ENCODE measurements at places on chromosomes 6 and 20.

GRCh38 chr6:149323353-149323752 is 5.8 kb downstream of the TAB2 start:
- DNase-seq = no peak

DNA sequence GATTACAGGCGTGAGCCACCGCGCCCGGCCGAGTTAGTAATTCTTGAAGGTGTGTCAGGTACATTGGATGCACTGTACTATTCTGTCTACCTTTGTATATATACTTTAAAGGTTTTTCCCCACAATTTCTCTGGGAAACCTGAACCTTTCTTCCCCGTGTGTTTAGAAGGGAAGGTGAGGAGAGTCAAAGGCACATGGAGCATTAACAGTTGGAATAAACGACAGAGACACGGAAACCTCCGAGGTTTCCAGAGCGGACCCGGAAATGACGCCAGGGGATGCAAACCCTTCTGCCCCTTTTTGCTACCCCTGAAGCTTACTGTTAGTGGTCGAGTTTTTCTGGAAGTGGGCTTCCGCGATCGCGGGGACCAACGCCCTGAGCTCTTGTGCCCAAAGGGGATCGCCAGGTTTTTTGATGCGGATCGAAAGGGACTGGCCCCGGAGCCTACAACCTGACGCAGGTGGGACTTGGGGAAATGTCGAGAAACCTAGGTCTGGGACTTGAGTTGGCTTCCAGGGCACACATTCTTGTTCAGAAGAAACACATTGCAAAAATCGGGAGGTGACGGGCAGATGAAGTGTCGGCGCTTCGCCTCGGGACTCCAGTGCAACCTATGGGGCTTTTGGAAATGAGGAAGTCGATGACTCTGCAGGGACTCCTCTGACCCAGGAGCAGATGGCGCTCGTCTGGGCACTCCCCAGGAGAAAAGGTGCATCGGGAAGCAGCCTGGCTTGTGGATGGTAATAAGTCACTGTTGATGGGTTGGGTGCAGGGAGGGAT is 218.2 kb downstream of the OR2B2 start:
- peak; percentile 38 for DNase-seq

DNA sequence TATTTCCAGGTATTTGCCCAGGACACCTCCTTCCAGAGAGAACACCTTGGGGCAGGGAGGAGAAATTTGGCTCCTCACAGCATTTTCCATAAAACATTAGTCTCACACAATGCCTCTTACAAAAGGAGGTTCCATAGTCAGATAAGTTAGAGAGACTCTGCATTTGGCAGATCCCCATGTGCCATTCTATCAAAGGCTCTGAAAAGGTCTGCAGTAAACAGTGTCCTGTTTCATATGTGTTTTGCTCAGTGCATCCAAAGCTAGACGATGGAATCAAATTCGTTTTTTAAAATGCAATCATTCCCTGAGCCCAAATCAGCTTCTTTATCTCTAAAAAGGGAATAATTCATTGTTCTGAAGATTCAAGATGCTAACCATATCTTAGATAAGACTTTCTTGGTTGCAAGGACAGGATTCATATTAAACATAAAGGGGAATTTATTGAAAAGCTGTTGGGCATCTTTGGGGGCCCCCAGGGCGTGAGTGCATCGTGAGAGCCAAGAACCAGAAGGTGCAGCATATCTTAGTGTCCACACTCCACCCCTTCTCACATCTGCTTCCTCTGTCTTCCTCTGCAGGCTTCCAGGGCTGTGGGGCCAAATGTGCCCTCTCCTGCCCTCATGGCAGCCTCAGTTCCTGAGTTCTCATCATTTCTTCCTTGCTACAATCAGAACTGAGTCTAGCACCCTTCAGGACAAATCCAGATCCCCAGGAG is 41.4 kb upstream of the MLN start:
- no peak for DNase-seq

- no peak for DNase-seq
Observed at GRCh38 chr6:144364208-144364720, 79.1 kb downstream of the UTRN start.

DNA sequence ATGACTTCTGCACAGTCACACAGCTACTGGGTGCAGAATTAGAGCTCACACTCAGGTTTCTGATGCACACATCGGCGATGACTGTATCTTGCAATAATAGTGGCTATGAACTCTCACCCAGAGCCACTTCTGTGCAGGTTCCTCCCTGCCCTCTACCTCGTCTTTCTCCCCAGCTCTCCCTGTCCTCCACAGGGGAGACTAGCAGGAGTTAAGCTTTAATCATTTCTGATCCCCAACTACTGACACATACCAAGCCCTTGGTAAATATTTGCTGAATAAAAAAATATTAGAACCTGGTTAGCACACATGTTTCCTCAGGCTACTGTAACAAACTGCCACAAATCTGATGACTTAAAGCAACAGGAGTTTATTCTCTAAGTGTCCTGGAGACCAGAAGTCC is 222.7 kb upstream of the FOXA2 start:
- no peak for DNase-seq

- DNase-seq = no peak
Observed at GRCh38 chr6:157627195-157627966, 195.7 kb upstream of the SNX9 start.

- DNase-seq = no peak
Observed at GRCh38 chr6:2158596-2159271, 86.7 kb downstream of the GMDS start.

- DNase-seq = no peak
Observed at GRCh38 chr6:106165885-106166485, 79.8 kb downstream of the PRDM1 start.

- DNase-seq = peak; percentile 54
Observed at GRCh38 chr6:44260011-44260410, 2.7 kb upstream of the SLC35B2 start.

- no peak for DNase-seq
Observed at GRCh38 chr6:88922775-88923548, 40.5 kb downstream of the RNGTT start.

- no peak for DNase-seq
Observed at GRCh38 chr20:14817101-14817500, 479.7 kb upstream of the FLRT3 start.

GRCh38 chr6:36688063-36688738 is 9.4 kb upstream of the RAB44 start:
- DNase-seq = no peak

GRCh38 chr6:163254341-163254835 is 160.1 kb upstream of the QKI start:
- DNase-seq = no peak

DNA sequence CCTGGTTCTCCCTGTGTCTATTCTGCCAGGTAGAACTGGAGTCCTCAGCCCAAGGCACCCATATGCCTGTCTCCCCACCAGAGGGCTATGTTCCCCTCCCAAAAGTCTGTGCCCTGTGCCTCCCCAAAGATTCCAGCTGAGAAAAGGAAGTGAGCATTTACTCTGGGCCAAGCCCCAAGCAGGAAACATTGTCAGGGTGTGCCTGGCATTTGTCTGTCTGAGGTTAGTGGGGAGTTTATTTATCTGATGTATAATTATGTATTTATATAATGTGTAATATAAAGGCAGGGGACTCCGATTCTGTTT is 5.6 kb downstream of the GDF5 start:
- DNase-seq = no peak

- no peak for DNase-seq
Observed at GRCh38 chr6:36032261-36032660, 4.7 kb downstream of the MAPK14 start.

- DNase-seq = no peak
Observed at GRCh38 chr6:20367743-20368485, 33.8 kb upstream of the E2F3 start.

DNA sequence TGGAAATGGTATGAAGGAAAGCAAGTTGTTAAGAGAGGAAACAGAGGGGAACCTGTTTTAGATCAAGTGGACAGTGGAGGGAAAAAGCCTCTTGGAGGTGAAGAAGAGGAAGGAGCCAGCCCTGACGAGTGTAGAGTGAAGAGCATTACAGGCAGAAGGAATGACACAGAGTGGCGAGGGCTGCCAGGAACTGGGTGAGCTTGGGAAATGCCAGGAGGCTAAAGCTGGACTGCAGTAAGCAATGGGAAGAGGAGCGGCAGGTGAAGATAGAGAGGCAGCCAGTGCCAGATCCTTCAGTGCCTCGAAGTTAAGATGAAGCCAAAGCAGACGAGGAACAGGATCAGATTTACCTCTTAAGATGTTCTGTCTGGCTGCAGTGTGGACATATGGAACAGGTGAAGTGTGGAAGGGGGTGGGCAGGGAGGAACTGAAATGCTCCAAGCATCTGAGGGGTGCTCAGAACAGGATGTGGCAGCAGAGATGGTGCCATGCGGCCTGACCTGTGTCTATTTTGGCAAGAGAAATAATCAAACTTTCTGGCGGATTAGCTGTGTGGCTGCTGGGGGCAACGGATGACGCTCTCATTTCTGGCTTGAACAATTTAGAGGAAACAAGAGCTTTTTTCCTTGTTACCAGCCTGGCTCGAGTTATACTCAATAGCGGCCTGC is 748.4 kb downstream of the PTPRT start:
- DNase-seq = no peak

DNA sequence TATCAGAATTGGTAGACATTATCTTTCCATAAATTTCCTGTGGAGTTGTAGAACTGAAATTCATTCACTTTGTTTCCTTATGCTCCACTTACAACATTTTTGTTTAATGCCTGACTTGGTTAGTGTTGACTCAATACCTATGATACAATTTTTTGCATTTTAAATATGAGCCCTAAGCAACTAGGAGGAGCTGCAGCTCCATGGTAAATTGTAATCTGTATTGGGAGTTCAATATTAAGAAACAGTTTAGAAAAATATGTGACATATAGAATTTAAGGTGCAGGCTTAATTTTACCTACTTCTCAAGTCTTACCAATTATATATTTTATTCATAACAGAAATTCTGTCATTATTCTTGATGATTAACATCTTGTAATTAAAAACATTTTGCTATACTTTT is 868.3 kb downstream of the EYS start:
- no peak for DNase-seq

DNA sequence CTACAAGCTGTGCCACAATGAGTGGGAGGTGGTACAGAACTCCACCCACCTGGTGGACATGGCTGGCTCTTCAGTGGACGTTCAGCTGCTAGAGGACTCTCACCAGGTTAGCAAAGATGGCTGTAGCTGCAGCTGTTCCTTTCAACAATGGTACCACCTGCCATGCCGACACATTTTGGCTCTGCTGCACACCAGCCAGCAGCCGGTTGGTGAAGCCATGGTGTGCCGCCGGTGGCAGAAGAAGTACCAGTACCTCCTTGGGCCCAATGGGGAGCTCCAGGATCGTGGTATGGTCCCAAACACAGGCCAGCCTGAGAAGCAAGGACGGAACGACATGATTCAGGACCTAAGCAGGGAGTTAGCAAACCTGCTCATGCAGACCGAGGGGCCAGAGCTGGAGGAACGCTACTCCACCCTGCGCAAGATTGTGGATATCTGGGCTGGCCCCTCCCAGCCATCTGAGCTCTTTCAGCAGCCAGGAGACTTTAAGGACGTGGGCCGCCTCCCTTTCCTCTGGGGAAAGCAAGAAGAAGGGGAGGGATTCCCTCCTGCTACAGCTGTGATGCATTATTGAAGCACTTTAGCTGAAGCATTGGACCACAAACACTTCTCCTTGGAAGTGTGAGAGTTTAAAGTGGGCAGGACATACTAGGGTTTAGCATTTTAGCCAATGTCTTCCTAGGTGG is 2.8 kb upstream of the ZSWIM1 start:
- no peak for DNase-seq

GRCh38 chr6:147759093-147759492 is 250.6 kb downstream of the SAMD5 start:
- DNase-seq = no peak

- DNase-seq = no peak
Observed at GRCh38 chr6:51768087-51768486, 319.3 kb downstream of the PKHD1 start.

DNA sequence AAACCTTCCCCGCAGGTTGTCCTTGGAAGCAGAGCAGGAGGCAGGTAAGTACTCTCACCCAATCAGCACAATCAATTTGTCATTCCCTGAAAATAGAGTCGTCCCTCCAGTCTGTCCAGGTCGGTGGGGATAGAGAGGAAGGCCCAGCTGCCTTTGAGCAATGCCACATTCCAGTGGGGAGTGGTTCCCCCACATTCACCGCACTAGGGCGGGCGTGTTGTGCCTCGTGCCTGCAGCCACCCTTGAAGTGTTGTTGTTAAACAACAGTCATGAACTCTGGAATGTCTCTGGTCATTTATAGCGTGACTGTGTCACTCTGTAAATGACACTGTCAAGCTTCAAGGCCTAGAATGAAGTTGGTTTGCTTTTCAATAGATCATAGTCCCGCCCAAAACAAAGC is 33.4 kb downstream of the PRDM1 start:
- DNase-seq = no peak

DNA sequence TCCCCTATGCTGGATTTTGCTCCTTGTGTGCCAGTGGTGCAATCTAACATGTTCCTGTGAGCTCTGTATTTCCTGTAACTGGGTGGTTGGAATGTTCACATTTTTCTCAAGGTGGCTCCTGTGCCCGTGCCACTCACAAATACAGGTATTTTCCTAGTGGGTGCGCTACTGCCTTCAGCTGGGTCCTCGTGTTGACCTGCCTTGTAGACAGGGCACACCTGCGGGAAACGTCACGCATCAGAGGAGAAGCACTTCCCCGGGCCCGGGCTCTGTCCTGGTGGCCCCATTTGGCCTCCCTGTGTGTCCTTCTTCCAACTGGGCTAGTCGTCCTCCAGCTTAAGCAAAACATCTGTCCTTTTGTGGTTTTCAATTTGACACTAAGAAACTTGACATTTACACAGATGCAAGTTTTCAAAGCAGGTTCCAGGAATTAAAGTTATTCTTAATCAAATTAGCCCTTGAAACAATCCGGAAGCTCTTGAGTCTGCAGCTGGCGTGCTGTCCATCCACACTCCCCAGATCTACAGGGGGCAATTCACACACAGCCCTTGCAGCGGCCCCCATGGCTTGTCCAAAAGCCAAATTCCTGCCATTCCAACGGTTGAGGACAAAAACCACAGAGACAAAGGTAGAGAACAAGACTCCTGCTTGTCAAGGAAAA is 275.1 kb downstream of the CDC5L start:
- DNase-seq = no peak

DNA sequence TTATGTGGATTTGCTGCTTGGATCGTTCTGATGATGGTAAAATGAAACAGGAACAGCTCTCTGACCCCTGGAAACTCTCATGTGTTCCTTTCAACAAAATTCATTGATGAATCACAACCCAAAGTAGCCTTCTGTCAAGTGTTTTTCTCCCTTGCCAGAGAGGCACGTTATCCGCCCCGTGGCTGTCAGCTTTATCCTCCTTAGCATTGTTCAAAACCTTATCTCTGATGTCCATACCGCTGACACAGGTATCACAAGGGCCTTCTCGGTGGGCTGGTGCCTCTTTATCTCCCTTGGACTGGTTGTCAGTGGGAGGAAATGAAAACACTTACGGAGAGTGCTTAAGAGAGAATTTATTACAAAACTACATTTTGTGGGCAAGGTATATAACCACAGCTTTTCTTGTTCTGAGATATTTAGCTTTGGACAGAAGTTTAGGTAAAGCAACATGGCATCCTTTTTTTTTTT is 84.9 kb downstream of the TIAM2 start:
- peak; percentile 7 for DNase-seq
